ENCODE measurements at places on chromosomes 2 and 18.
A peak's percentile ranks its signal among the peaks of the same experiment; 100 is the strongest.

DNA sequence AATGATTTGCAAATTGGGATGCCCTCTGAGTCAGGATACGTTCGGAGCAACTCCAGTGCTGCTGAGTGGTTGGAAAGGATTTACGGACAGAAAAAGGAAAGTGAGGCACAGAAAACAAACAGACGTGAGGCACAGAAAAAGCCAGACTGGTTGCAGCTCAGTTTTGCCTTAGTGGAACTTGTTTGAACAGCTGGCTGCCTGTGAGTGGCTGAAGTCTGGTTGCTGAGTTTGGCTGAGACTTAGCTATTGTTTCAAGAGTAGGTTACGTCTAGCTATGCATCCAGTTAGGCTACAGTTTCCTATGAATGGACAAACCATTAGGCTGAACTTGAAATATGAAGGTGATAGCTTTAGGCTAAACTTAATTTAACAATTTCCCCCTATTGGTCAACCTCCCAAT, 256.6 kb downstream of the VAPA start:
- no peak for DNase-seq

- no peak for DNase-seq
These were observed 204.5 kb downstream of the ZFP36L2 start for GRCh38 chr2:43021791-43022509.

DNA sequence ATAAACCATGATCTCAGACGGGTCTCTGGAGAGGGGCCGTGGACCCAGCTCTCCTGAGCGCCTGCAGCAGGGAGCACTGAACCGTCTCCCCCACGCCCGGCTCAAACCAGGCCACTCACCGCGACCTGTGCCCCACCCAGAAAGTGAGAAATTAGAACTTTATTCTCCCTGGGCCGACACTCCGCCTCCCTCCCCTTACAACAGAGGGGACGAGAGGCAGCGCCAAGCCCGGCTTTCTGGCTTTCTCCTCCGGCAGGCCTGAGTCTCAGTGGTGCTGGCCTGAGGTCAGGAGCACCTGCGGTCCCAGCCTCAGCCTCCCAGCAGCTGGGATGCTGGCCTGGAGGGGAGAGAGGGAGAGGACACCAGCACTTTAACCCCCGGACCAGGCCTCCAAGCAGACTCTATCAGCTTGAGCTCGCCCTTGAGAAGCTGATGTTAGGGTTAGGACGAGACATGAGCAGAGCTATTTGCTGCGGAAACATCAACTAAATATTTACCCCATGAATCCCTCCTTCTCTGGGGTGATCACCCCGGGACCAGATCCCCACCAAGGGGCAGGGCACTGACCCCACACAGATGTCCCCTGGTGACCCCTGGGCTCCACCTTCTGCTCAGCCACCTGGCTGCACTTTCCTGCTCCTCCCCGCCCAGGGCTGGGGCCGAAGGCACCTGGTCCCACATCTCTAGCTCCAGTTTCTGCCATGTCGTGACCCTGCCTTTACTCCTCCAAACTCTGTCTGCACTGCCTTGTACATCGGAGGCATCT, 856.3 kb upstream of the SALL3 start:
- DNase-seq, result no peak

DNA sequence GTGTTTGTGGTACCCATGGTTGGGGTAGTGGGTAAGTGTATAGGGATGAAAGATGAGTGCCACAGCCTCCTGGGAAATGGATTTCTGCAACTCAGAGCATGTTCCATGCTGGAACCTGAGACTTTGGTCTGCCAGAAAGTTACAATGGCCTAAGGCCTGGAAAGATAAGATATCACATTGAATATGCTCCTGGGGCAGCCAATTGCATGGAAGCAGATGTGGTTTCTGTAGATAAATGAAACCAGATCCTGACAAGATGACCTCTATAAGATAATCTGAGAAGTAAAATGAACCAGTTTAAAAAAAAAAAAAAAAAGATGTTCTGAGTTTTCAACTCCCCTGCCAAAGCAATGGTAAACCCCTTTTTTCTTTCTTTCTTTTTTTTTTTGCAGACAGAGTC, 91.4 kb upstream of the NCK2 start:
- DNase-seq, result peak; percentile 17

DNA sequence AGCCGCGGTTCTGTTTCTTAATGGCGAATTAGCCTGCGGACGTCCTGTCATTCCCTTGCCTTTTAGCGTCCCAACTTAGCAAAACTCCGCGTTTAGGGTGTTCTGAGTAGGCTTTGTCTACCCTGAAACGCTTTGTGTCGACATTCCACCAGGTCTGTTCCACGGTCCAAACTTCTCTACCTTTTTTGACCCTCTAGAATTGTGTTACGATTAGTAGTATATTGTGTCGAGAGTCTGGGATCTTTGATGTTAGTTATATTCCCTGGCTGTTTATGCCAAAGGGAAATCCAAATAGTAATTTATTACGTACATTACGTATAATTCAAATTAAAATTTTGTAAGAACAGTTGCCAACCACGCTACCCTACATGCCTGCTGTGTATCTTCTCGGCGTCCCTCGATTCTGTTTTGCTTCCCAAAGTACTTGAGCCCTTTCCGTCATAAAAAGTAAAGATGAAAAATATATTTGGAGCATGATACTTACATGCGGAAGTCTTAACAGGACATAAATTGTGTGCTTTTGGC, 495 bp upstream of the TTC32 start:
- no peak for DNase-seq

- no peak for DNase-seq
These were observed 54.1 kb downstream of the XIRP2 start for GRCh38 chr2:166942377-166942776.

DNA sequence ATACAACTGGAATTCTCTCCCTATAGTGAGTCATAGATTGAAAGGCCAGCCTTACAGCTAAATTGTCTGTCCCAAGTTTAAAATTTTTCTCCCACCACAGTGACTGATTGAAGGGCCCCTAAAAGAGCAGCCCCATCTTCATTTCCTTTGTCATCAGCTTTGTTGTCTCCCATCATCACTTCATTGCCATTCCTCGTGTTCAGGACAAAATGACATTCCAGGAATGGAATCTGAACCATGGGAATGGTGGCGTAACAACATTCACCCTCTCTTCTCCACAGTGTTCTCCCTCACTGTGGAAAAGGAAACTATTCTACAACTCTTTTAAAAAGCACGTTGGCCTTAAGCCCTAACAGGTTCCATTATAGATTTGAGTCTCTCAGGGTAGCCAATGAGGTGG, 52.1 kb downstream of the PSTPIP2 start:
- DNase-seq, result no peak

DNA sequence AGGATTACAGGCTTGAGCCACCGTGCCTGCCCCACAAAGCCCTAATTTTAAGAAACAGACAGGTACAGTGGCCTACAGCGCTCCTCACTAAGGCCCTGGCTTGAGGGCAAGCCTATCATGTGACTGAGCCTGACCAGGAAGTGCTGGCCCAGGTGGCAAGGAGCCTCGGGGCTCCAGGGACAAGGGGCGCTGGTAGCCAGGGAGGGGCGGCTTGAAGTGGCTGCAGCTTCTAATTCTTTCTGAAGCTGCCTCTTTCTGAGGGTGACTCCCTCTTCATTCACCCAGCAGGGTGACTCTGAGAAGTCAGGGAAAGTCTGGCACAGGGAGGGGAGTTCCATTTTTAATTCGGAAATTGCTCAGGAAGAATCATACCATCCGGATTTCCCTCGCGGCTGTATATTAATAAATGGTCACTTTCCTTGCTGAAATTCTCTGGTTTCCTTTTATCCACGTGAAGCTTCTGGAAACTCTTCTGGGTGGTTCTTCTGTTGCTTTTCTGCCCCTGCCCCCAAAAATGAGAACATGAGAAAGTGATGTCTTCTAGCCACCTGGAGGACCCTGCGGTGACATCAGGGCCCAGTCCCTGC, 115.7 kb downstream of the FAM210A start:
- peak; percentile 49 for DNase-seq

GRCh38 chr2:20439503-20439902, 7.4 kb upstream of the RHOB start:
- DNase-seq, result no peak

DNA sequence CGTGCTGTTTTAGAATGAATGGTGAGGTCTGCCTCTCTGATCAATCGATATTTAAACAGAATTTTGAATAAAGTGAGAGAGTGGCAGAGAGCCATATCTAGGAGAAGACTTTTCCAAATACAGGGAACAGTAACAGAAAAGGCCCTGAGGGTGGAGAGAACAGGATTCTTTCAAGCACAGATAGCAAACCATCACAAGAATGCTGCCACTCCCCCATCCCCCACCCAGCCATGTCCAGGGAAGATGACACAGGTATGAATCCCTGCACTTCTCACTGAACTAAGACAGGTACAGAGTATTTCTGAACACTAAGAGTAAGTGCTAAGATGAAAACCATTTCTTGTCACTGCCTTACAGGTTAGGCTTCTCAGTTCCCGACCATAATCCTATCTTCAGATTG, 23.6 kb downstream of the LRATD1 start:
- DNase-seq, result no peak

DNA sequence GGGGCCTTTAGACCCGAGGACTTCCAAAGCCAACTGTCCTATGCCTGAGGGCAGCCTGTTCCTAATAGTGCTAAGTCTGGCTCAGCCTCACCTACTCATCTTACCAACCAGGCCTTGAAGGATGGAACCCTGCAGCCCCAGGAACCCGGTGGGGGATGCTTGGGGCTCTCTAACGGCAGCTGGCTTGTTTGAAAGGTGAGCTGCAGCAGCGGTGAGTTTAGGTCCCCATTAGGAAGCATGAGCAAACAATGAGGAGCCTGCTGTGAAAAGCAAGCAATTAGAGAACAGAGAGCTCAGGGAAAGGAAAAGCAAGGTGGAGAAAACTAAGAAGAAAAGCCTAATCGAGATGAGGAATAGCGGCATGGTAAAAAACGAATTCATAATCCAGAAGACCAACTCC, 39.9 kb downstream of the SP110 start:
- no peak for DNase-seq

GRCh38 chr2:8986327-8986976, 17.0 kb downstream of the MBOAT2 start:
- DNase-seq, result no peak

- no peak for DNase-seq
These were observed 172.0 kb downstream of the SLC4A10 start for GRCh38 chr2:161796192-161796591.

GRCh38 chr18:62521082-62521481, 1.7 kb upstream of the ZCCHC2 start:
- no peak for DNase-seq

DNA sequence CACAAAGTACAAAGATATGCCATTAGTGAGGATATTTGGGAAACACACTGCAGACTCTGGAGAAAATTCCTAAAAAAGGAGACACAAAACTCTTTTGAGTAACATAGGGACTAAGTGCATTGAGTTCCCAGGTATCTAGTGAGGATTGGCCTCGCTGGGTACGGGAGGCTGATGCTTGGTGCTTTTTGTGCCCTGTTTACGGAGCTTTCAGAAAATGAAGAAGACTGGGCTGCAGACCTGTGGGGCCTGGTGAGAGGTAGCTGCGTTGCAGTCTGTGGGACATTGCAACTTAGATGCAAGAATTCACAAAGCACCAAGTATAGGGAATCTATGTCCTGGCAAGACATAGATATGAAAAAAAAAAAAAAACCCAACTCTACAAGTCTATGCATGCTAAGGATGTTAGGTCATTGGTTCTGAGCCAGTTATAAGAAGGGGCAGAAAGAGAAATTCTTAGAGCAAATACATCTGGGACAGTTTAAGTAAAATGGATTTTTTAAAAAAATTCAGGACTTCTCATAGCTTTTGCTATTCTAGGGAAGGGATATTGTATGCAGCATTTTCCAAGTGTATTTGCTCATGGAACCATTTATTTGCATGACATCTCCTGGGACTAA, 156.0 kb downstream of the SLC4A3 start:
- no peak for DNase-seq

- peak; percentile 0 for DNase-seq
These were observed 12.8 kb downstream of the SNED1 start for GRCh38 chr2:241011296-241011600.

DNA sequence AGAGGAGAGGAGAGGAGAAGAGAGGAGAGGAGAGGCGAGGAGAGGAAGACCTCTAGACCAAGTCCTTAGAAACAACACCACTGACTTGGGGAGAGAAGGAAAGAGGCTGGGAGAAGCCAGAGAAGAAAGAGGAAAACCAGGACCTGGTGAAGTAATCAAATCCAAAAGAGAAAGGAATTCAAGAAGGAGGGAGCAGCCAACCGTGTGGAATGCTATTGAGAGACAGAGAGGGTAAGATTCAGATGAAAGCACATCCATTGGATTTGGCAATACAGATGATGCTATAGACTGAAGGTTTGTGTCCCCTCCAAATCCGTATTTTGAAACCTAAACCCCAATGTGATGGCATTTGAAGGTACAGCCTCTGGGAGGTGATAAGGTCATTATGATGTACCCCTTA, 50.7 kb downstream of the GALNT14 start:
- DNase-seq, result no peak

GRCh38 chr2:38830526-38831159, 45.1 kb downstream of the DHX57 start:
- no peak for DNase-seq

- no peak for DNase-seq
These were observed 125.1 kb downstream of the TANC1 start for GRCh38 chr2:159093497-159093896.

DNA sequence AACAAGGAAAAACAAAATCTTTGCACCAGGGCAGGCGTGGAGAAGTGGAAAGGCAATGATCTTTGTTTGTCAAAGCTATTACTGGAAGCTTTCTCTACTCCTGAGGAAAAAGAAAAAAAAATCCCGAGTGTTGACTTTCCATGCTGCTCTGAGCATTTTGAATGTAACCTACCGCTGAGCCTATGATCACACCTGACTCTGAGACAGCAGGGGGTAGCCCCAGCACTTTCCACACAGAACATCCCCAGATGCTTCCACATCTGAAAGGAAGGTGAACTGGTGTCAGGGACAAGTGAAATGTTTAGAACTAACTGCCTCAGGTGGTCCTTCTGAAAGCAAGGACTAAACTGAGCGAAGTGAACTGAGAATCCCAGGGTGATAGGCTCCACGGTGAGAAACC, 1315.1 kb upstream of the DDX18 start:
- DNase-seq, result no peak

- no peak for DNase-seq
These were observed 161.2 kb upstream of the LRP1B start for GRCh38 chr2:142291969-142292368.

DNA sequence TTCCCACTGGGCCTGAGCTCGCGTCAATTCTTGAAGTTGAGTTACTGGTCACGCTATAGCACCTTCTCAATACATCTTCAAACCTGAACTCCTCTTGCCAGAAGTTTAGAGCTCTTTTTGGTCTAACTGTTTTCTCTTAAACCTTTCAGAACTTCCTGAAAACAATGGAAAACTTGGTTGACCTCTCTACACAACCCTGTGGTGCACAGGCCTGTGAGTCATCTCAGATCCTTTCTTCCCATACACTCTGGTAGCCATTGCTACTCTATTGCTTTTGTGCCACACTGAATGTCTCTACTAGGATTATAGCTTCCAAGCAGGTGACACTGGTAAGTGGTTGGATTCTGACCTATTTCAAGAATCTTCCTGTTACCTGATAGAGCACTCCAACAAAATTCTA, 321.5 kb upstream of the FSIP2 start:
- no peak for DNase-seq

DNA sequence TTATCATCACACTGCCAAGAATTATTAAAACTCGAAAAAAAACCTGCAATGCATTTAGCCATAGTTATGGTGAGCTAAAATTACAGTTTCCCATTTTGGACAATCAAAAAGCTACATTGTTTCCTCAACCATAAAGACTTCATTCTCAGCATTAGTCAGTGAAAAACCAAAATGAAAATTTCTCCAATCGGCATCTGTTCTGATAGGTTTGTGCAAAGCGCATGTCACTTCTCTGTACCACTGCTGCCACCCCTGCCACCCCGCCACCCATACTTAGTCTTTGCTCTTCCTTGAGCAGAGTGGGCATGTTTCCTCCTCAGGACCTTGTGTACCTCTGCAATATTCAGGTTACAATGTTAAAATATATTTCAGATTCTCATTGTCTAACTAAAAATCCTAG, 7.1 kb upstream of the ZBTB14 start:
- no peak for DNase-seq
